Dermis microvascular lymphatic vessel endothelial cell (primary cell): ENCODE measurements at places on chromosomes 1 and 21. TPM values are rescaled to one million over a fixed set of nuclear protein-coding genes. Genes with fewer than 3 reads are reported as not detected.

The CEPT1 gene
- 29.7 and 33.1 TPM in 2 replicates for total RNA-seq

The SPATA6 gene
- total RNA-seq = 0.90 and 2.4 TPM in 2 replicates

The CRNN gene
- total RNA-seq = not detected in 2 replicates

The CAMSAP2 gene
- 22.9 and 29.2 TPM in 2 replicates for total RNA-seq

The MNDA gene
- total RNA-seq = not detected in 2 replicates

The RGS7 gene
- total RNA-seq = under 0.01 and 0.13 TPM in 2 replicates

The AADACL3 gene
- total RNA-seq = not detected in 2 replicates

The TLR5 gene
- 0.13 and 0.51 TPM in 2 replicates for total RNA-seq

The EPHA2 gene
- 71.1 and 112 TPM in 2 replicates for total RNA-seq

The CD58 gene
- 19.6 and 24.8 TPM in 2 replicates for total RNA-seq

The USF1 gene
- total RNA-seq = 83.2 and 94.9 TPM in 2 replicates

The FAM110D gene
- 4.1 and 7.1 TPM in 2 replicates for total RNA-seq

The MCOLN2 gene
- total RNA-seq = not detected in 2 replicates

The OVAAL gene
- not detected in 2 replicates for total RNA-seq

The PADI3 gene
- not detected in 2 replicates for total RNA-seq

The KCNA3 gene
- total RNA-seq = not detected in 2 replicates

The BATF3 gene
- total RNA-seq = 0.64 and 1.4 TPM in 2 replicates

The HTR6 gene
- under 0.01 and 0.13 TPM in 2 replicates for total RNA-seq

The HSD3B2 gene
- not detected in 2 replicates for total RNA-seq

The PDC gene
- not detected in 2 replicates for total RNA-seq

The EPHX1 gene
- 35.6 and 82.8 TPM in 2 replicates for total RNA-seq

The FCRL5 gene
- not detected in 2 replicates for total RNA-seq

The CD2 gene
- not detected in 2 replicates for total RNA-seq

The INAVA gene
- under 0.01 TPM in 1 of 2 replicates, not detected in the other for total RNA-seq

The GREM2 gene
- not detected in 2 replicates for total RNA-seq

The SPRR2B gene
- total RNA-seq = not detected in 2 replicates

The TRIM45 gene
- 0.90 and 2.1 TPM in 2 replicates for total RNA-seq

The ZNF436 gene
- 16.8 and 18.5 TPM in 2 replicates for total RNA-seq

The NUDC gene
- total RNA-seq = 16.9 and 18.3 TPM in 2 replicates

The LINGO4 gene
- not detected in 2 replicates for total RNA-seq

The COPA gene
- total RNA-seq = 214 and 248 TPM in 2 replicates

The MTARC1 gene
- 1.0 and 3.6 TPM in 2 replicates for total RNA-seq

The ADGRB2 gene
- 0.26 and 0.51 TPM in 2 replicates for total RNA-seq

The KCNT2 gene
- total RNA-seq = under 0.01 and 0.13 TPM in 2 replicates

The MTARC2 gene
- 8.6 and 12.6 TPM in 2 replicates for total RNA-seq

The C1orf56 gene
- total RNA-seq = 1.0 and 1.1 TPM in 2 replicates

The GUCA2A gene
- total RNA-seq = not detected in 2 replicates

The DNAJC28 gene
- total RNA-seq = 0.89 and 1.2 TPM in 2 replicates

The TNFAIP8L2 gene
- 0.13 TPM in 1 of 2 replicates, not detected in the other for total RNA-seq

The LRRC38 gene
- under 0.01 and 0.13 TPM in 2 replicates for total RNA-seq

The LRRC71 gene
- 0.13 TPM in 2 replicates for total RNA-seq

The AKT3 gene
- 44.2 and 47.8 TPM in 2 replicates for total RNA-seq

The DIO1 gene
- not detected in 2 replicates for total RNA-seq

The OR2M7 gene
- not detected in 2 replicates for total RNA-seq

The OR2L2 gene
- total RNA-seq = not detected in 2 replicates

The SLC30A2 gene
- total RNA-seq = 0.13 TPM in 1 of 2 replicates, not detected in the other

The GPR61 gene
- total RNA-seq = 0.13 TPM in 1 of 2 replicates, not detected in the other

The PRUNE1 gene
- total RNA-seq = 4.0 and 8.0 TPM in 2 replicates

The PCP4L1 gene
- not detected in 2 replicates for total RNA-seq

The CRTC2 gene
- 2.3 and 3.3 TPM in 2 replicates for total RNA-seq

The NTMT2 gene
- not detected in 2 replicates for total RNA-seq

The CFHR1 gene
- not detected in 2 replicates for total RNA-seq

The DPT gene
- total RNA-seq = not detected in 2 replicates

The OR6N1 gene
- total RNA-seq = not detected in 2 replicates

The GJA8 gene
- not detected in 2 replicates for total RNA-seq

The KPRP gene
- total RNA-seq = not detected in 2 replicates
